ENCODE measurements at places on chromosomes 4 and X. TPM values are rescaled to one million over a fixed set of nuclear protein-coding genes. Genes with fewer than 3 reads are reported as not detected.

Gene ACE2
- 0.37 TPM for polyA plus RNA-seq

Gene NPY2R
- polyA plus RNA-seq: 0.24 TPM

Gene NPNT
- polyA plus RNA-seq: 13.0 TPM

Gene TLR6
- 0.58 TPM for polyA plus RNA-seq

Gene GIMD1
- polyA plus RNA-seq: not detected

Gene DMRTC1B
- polyA plus RNA-seq: 0.71 TPM

Gene CXCL9
- polyA plus RNA-seq: 1.3 TPM

Gene MMRN1
- 41.0 TPM for polyA plus RNA-seq

Gene CFAP99
- 0.06 TPM for polyA plus RNA-seq

Gene SOD3
- 247 TPM for polyA plus RNA-seq

Gene CFI
- polyA plus RNA-seq: 24.8 TPM

Gene RAB40A
- polyA plus RNA-seq: 1.4 TPM

Gene DCHS2
- polyA plus RNA-seq: 1.2 TPM

Gene ADGRG2
- polyA plus RNA-seq: 2.4 TPM

Gene COL4A5
- 59.3 TPM for polyA plus RNA-seq

Gene SPANXD
- not detected for polyA plus RNA-seq

Gene ATOH1
- polyA plus RNA-seq: not detected

Gene GSX2
- polyA plus RNA-seq: not detected

Gene GPR34
- 7.7 TPM for polyA plus RNA-seq

Gene ARHGAP24
- polyA plus RNA-seq: 17.5 TPM

Gene ARL9
- polyA plus RNA-seq: 0.23 TPM

Gene CENPVL2
- not detected for polyA plus RNA-seq

Gene UGT2B15
- polyA plus RNA-seq: 0.08 TPM

Gene LINC00632
- 2.0 TPM for polyA plus RNA-seq

Gene KLHL4
- polyA plus RNA-seq: 1.1 TPM

Gene SNCA
- 10.8 TPM for polyA plus RNA-seq

Gene RBM46
- polyA plus RNA-seq: not detected

Gene MAP9
- polyA plus RNA-seq: 5.7 TPM

Gene MTMR8
- polyA plus RNA-seq: 0.91 TPM

Gene SCML2
- polyA plus RNA-seq: 2.5 TPM

Gene NHS
- 4.2 TPM for polyA plus RNA-seq

Gene ZNF630
- polyA plus RNA-seq: 3.2 TPM

Gene SPANXA2
- polyA plus RNA-seq: not detected

Gene GAGE12J
- polyA plus RNA-seq: not detected

Gene COL25A1
- 1.4 TPM for polyA plus RNA-seq

Gene CT45A10
- polyA plus RNA-seq: not detected

Gene GLRA3
- polyA plus RNA-seq: 0.01 TPM

Gene AMBN
- not detected for polyA plus RNA-seq

Gene PAK3
- 0.33 TPM for polyA plus RNA-seq

Gene BTC
- polyA plus RNA-seq: 7.1 TPM

Gene PDLIM5
- polyA plus RNA-seq: 60.8 TPM

Gene RHOXF1
- not detected for polyA plus RNA-seq

Gene HTR2C
- polyA plus RNA-seq: 0.01 TPM

Gene TMEM144
- polyA plus RNA-seq: 2.1 TPM

Gene SLITRK2
- 0.48 TPM for polyA plus RNA-seq

Gene NXF2
- polyA plus RNA-seq: not detected

Gene BCOR
- 20.8 TPM for polyA plus RNA-seq

Gene PPBP
- 0.18 TPM for polyA plus RNA-seq

Gene CAPN6
- polyA plus RNA-seq: 0.54 TPM

Gene WNK3
- polyA plus RNA-seq: 0.49 TPM

Gene ZNF185
- 5.3 TPM for polyA plus RNA-seq

Gene LIMCH1
- 18.4 TPM for polyA plus RNA-seq

Gene FGFR3
- polyA plus RNA-seq: 12.3 TPM

Gene KLHL2
- polyA plus RNA-seq: 16.6 TPM

Gene ATP2B3
- 0.10 TPM for polyA plus RNA-seq

Gene AKAP14
- not detected for polyA plus RNA-seq
